ENCODE measurements at places on chromosomes 7 and 10. TPM values are rescaled to one million over a fixed set of nuclear protein-coding genes. Genes with fewer than 3 reads are reported as not detected.

Gene IGFBP3
- 197 TPM for total RNA-seq

Gene PAX2
- total RNA-seq = not detected

Gene EEPD1
- total RNA-seq = 9.8 TPM

Gene TFEC
- total RNA-seq = 4.7 TPM

Gene ZNF804B
- not detected for total RNA-seq

Gene ENO4
- total RNA-seq = not detected

Gene DMBT1
- total RNA-seq = not detected

Gene LRRC17
- total RNA-seq = 2.9 TPM

Gene NME8
- total RNA-seq = not detected

Gene ZNF722
- not detected for total RNA-seq

Gene TDRD1
- total RNA-seq = not detected

Gene HECW1
- 2.5 TPM for total RNA-seq

Gene CHRM2
- 1.2 TPM for total RNA-seq

Gene MACC1
- total RNA-seq = 6.9 TPM

Gene SPDYE2B
- total RNA-seq = not detected

Gene CCDC3
- total RNA-seq = 12.8 TPM

Gene SEMA3C
- total RNA-seq = 90.6 TPM

Gene FANK1
- total RNA-seq = 6.6 TPM

Gene MET
- 15.2 TPM for total RNA-seq

Gene CDH23
- 10.3 TPM for total RNA-seq

Gene MPP7
- 24.8 TPM for total RNA-seq

Gene NAT16
- not detected for total RNA-seq

Gene LIPK
- total RNA-seq = not detected

Gene MUC3A
- total RNA-seq = 0.49 TPM
